Effector memory CD4-positive, alpha-beta T cell (primary cell): ENCODE measurements at places on chromosomes 2 and 18.

GRCh38 chr2:65220432-65221131 lies 7.0 kb upstream of the ACTR2 start:
- H3K4me1 ChIP-seq = no peaks in the 10 kb centered on the region
- no peaks in the 10 kb centered on the region for H3K27me3 ChIP-seq
- H3K27ac ChIP-seq = no peak overlapping the region
- no peak for DNase-seq
- H3K4me3 ChIP-seq = no peak overlapping the region

DNA sequence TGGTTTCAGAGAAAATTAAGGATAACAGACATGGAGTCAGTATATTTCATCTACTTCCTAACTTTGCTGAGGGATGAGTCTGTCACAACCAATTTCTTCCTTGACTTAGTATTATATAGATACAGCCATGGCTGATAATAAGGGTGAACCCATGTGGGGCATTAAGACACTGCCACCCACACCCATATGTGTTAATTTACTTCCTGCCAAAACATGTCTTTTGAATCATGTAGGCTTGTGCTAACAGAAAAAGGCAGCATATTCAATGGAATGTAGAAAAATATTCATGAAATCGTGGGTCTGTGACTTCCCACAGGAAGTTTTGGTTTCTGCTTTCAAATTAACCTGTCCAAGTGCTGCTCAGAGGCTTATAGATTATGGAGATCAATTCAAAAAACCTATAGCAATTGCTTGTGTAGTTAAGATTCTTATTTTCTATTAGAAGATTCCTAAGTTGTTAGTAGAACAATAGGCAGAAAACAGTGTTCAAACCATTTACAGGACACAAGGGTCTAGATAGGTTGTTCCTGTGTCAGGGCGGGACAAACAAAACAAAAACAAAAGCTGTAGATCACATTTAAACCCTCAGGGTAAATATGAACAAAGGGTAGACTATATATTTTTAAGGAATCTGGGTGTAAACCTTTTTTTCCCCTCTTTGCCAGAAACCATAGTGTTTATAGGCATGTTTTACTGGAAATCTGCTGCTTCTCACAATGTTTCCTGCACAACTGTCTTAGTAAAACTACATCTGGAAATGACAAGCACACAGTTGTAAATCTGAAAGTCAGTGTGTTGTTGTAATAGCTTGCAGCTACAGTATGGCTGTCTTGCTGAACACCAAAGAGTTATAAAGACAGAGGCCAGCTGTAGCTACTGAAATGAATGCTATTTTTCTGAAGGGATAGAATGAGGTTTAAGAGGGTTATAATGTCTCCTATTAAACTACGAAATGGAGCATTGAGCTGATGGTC lies 691.2 kb downstream of the EPHA4 start:
- H3K27ac ChIP-seq = no peak overlapping the region
- H3K36me3 ChIP-seq = no peaks in the 10 kb centered on the region
- no peaks in the 10 kb centered on the region for H3K4me1 ChIP-seq
- no peak overlapping the region for H3K4me3 ChIP-seq

- peaks cover 33% of the 10 kb centered on the region for H3K4me1 ChIP-seq
- no peak for DNase-seq
- H3K36me3 ChIP-seq = no peaks in the 10 kb centered on the region
- H3K27ac ChIP-seq = no peak overlapping the region
- H3K27me3 ChIP-seq = peaks cover 47% of the 10 kb centered on the region
Measured at GRCh38 chr2:72146347-72147302, 1.0 kb downstream of the CYP26B1 start.

DNA sequence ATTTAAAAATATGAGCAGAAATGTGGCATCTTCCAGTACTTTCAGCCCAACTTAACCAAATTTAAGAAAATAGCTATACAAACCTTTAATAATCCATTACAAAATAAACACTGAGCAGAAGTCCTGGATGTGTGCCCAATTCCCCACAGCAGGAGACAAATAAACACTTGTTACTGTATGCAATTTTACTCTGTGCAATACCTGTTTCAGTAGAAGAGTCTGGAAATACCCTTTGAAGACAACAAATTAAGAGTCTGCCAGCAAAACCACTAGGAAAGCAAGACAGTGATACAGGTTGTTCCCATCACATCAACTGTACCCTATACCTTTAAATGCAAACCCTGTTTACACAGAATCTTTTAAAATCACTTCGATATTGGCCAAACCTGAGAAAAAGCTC lies 41.4 kb upstream of the RNU4ATAC start:
- H3K27me3 ChIP-seq = no peaks in the 10 kb centered on the region
- no peaks in the 10 kb centered on the region for H3K36me3 ChIP-seq
- H3K4me1 ChIP-seq = no peaks in the 10 kb centered on the region
- no peak overlapping the region for H3K27ac ChIP-seq
- no peak overlapping the region for H3K4me3 ChIP-seq

DNA sequence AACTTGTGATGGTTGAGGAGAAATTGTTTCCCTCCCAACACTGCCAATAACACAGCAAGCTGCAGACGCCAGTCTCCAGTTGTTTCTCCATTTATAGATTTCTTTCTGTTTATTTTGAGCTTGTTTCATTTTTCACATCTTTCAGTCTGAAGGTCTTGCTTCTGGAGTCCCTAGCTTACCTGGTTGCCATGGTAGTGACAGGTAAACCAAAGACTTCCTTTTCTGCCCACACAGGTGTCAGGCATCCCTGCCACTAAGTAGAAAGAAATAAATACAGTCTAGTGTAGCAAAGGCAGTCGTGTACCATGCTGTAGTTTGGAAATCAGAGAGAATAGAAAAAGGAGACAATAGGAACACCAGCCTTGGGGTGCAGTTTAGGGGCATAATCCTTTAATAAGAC lies 82.8 kb downstream of the MARCHF4 start:
- H3K4me1 ChIP-seq = no peaks in the 10 kb centered on the region
- no peak overlapping the region for H3K27ac ChIP-seq
- H3K27me3 ChIP-seq = no peaks in the 10 kb centered on the region
- no peaks in the 10 kb centered on the region for H3K36me3 ChIP-seq

DNA sequence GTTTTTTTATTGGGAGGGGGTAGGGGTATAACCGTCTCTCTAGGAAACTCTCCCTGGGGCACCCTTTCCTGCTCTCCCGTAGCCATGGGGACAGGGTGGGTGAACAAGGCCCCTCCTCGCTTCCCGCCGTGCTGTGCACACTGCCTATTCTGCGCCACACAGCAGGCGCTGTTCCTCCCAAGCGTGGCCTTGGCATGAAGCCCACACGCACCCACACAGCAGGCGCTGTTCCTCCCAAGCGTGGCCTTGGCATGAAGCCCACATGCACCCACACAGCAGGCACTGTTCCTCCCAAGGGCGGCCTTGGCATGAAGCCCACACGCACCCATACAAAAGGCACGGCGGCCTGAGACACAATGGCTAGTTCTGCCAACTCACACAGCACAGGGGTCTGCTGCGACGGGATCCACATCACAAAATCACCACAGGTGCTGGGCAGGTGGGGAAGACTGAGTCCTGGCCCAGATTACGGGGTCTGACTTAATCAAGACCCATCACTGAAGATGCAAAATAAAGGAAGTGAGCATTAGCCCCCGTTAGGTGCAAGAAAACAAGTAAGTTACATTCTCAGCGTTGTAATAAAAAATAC lies 46.6 kb upstream of the TPO start:
- H3K27me3 ChIP-seq = no peaks in the 10 kb centered on the region
- no peak for DNase-seq
- H3K36me3 ChIP-seq = no peaks in the 10 kb centered on the region
- no peak overlapping the region for H3K4me3 ChIP-seq
- H3K4me1 ChIP-seq = no peaks in the 10 kb centered on the region
